Activated CD8-positive, alpha-beta memory T cell treated with anti-CD3 and anti-CD28 coated beads for 48 hours (primary cell): ENCODE measurements at places on chromosomes 2 and 18.

GRCh38 chr2:76667821-76668271, 854.3 kb downstream of the LRRTM4 start:
- no peak for DNase-seq

DNA sequence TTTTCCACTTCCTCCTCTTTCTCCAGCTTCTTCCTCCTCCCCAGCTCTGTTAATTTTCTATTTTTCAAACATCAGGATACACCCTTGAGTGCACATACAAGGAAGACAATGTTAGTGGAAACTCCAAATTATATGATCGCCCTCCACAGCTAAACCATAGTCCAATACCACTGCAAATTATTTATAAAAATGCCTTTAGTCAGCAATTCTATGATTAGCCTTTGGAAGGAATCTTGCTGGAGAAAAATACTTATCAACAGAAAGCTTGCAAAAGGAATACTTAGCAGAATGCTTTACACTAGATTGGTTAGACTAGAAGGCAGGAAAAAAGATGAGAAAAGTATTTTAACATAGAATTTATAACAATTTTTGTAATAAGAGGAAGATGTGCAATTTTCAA, 178.9 kb downstream of the FAM124B start:
- no peak for DNase-seq

GRCh38 chr18:67730886-67731285, 214.4 kb upstream of the DSEL start:
- no peak for DNase-seq

DNA sequence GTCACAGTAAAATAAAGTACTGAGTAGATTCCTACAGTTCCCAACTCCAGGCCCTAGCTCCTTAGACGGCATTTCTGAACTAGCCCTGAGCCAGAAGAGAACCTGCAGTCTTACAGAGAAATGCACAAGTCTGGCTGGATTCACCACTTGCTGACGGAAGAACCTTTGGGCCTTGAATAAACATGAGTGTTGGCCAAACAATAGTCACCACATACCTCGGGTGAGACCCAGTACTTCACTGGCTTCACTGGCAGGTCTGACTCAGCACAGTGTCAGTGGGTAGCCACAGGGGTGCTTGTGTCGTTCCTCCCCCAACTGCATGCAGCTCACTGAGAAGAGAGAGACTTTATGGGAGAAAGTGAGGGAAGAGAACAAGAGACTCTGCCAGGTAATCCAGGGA, 88.9 kb downstream of the TMEM185B start:
- DNase-seq, result no peak

GRCh38 chr2:9703085-9703678, 72.4 kb upstream of the YWHAQ start:
- DNase-seq, result peak; percentile 47

DNA sequence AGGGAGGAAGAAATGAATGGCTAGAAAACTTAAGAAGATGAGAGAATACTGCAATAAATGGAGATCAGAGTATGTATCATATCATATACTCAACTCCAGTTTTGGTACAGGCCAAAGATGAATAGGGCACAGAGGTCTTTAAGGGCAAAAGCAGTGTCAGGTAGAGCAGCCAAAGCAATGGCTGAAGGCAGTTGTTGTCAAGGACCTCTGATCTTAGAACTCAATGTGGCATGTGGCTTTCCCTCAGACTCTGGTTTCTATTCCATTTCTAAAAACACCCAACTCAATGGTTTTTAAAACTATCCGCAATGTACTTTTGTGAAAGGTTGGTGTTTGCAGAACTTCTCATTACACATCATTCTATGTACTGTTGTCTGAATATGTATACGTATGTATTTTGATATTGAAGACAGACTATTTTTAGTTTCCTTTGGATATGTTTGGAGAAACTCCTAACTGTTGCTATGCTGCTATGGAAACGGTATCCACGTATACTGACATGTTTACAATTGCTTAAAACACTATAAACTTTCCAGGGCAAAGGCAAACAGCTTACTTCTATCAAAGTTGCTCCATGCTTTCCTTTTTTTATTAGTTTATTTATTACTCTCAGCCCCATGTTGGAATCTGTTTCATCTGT, 58.1 kb upstream of the PELI1 start:
- DNase-seq, result no peak

DNA sequence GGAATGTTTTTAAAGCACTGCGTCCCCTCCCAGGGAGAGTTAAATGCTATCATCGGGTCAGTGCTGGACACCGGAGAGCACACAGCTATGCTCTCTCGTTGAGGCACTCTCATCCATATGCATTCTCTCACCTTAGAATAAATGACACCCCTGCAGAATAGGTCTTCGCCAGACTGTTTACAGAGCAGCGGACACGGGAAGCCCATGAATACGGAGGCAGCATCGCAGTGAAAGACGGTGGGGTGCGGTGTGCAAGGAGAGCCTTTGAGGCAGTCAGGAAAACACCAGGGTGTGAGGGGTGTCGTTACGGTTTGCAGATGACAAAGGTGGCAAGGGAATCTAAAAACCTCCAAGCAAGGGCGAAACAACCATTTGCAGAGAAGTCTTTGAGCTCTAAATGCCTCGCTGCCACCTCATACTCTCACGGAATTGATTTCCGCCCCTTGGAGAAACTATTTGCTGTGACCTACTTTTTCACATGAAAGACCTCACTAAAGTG, 169.2 kb upstream of the FHL2 start:
- DNase-seq, result no peak

GRCh38 chr2:240250985-240251847, 110.8 kb upstream of the OTOS start:
- no peak for DNase-seq

DNA sequence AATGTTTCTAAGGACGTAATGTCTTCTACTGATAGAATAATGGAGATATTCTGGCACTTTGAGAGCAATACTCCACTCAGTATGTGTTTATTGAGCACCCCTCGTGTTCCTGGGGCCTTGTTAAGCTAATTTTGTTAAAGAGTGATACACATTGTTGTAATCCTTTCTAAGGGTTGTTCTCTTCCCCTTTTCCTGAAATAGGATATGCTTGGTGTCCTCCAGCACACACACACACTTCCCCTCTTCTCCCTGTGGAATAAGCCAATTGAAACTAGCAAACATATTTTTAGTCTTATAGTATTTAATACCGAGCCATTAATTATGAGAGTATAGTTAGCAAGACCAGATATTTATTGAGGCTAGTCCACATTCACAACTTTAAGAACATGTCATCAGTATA, 114.1 kb downstream of the CRIM1 start:
- no peak for DNase-seq

- no peak for DNase-seq
These were observed 90.1 kb downstream of the CHN1 start for GRCh38 chr2:174914853-174915760.

- DNase-seq, result no peak
These were observed 108.0 kb downstream of the CDH19 start for GRCh38 chr18:66495844-66496243.

GRCh38 chr2:157853211-157853610, 22.9 kb downstream of the ACVR1 start:
- no peak for DNase-seq

GRCh38 chr2:134668821-134669220, 50.0 kb downstream of the TMEM163 start:
- DNase-seq, result peak; percentile 54

GRCh38 chr2:17476064-17476463, 42.2 kb downstream of the RAD51AP2 start:
- DNase-seq, result no peak

GRCh38 chr2:143263066-143263625, 133.9 kb downstream of the ARHGAP15 start:
- DNase-seq, result no peak

- no peak for DNase-seq
These were observed 55.3 kb downstream of the HS1BP3 start for GRCh38 chr2:20595439-20596192.

- no peak for DNase-seq
These were observed 78.2 kb upstream of the ITGB6 start for GRCh38 chr2:160278101-160278878.

GRCh38 chr2:160742667-160743066, 249.1 kb upstream of the RBMS1 start:
- no peak for DNase-seq

DNA sequence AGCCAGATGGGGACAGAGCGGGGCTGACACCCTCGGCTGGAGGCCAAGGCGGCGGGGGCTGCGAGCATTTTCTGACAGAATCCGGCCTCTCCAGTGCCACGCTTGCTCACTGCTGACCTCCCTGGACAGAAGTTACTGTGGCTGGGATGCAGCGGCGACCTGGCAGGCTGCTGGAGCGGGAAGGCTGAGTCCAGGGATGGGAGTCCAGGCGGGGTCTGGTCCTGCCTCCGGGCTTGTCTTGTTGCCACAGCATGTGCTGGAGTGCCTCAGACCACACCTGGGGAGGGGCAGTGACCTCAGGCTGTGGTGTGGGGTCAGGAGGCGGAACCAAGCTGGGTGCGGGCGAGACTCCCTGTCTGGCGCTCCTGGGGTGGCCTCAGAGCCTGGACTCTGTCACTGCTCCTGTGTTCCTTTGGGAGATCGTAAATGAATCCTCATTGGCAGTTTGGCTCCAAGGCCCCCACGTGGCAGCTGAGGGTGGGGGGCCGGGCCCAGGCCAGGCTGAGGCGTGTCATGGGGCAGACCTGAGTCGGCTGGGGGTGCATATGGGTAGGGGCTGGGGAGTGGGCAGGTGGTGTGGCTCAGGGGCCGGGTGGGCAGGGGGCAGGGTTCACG, 5.5 kb downstream of the BOK start:
- no peak for DNase-seq

DNA sequence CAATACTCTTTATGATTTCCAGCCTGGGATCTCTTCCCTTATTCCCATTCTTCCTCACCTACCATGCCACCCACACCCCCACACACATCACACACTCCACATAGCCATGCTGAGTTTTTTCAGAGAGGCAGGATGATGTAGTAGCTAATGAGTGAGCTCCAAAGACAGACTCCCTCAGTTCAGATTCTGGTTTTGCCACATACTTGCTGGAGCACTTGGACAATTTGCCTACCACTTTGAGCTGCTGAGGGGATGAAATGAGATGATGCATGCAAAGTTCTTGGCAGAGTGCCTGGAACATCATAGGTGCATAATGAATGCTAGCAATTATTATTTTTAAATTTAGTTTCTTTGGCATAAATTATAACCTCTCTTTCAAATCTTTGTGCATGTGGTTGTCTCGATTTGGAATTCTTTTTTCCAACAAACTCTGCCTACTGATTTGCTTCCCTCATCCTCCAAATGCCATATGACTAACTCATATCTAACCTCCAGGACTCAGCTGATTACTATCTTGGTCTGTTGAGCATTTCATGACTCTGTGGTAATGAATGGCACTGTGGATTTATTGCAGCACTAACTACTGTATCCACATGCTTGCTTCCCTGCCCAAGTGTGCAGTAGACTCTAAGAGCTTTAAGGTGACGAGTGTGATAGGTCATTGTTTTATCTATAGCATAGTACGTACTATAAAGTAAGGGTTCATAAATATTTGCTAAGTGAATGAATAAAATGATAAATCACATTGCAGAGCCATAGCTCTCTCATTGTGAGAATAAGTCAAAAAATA, 99.1 kb downstream of the TACR1 start:
- no peak for DNase-seq

- no peak for DNase-seq
These were observed 67.4 kb downstream of the KLHL29 start for GRCh38 chr2:23452372-23452771.

DNA sequence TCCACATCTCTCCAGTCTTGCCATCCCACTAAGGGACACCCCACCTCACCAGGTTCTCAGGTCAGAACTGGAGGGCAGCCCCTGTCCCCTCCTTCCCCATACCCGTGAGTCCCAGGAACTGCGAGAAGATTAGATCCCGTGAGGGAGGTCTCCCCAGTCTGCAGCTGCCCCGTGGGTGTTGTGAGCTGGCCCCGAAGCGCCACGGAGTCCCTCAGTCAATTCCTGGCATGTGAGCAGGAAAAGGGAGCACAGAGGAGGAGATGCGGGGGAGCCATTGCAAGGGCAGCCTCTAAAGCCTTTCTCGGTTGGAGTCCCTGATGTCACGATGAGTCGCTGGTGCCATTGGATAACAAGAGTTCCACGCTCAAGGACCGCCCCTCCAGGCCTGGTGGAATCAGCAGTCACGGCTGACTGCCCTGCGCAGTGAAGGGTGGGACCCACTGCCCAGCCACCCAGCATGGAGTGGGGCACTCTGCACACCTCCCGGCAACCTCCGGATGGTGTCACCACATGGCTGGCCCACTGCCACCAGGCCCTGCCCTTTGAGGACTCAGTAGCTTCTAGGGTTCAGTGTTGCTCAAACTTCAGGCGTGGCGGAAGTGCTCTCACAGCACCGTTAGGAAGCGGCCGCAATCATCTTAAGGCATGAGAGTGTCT, 434.9 kb upstream of the MYT1L start:
- no peak for DNase-seq

DNA sequence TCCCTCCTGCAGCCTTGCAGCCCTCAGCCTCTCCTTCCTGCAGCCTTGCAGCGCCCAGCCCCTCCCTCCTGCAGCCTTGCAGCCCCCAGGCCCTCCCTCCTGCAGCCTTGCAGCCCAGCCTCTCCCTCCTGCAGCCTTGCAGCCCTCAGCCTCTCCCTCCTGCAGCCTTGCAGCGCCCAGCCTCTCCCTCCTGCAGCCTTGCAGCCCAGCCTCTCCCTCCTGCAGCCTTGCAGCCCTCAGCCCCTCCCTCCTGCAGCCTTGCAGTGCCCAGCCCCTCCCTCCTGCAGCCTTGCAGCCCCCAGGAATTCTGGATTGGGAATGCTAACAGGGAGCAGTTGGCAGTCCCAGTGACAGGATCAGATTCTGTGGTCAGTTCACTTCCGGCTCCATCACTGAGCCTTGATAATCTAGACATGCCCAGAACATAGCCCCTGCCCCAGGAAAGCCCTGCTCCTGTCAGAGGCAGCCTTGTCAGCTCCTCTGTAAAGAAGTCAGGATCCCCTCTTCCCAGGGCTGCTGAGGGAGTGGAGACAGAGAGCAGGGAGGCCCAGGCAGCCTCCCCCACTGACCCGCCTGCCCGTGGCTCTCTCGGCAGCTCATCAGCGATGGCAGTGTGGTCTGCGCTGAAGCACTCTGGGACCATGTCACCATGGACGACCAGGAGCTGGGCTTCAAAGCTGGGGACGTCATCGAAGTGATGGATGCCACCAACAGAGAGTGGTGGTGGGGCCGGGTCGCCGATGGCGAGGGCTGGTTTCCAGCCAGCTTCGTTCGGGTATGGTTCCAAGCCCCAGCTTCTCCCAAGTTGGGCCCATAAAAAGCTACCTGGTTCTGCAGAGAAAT, 54.8 kb downstream of the FAM168B start:
- DNase-seq, result no peak
